ENCODE measurements at places on chromosomes 11 and 22. TPM values are rescaled to one million over a fixed set of nuclear protein-coding genes. Genes with fewer than 3 reads are reported as not detected.

The CSKMT gene
- total RNA-seq, result 10.5 TPM

DNA sequence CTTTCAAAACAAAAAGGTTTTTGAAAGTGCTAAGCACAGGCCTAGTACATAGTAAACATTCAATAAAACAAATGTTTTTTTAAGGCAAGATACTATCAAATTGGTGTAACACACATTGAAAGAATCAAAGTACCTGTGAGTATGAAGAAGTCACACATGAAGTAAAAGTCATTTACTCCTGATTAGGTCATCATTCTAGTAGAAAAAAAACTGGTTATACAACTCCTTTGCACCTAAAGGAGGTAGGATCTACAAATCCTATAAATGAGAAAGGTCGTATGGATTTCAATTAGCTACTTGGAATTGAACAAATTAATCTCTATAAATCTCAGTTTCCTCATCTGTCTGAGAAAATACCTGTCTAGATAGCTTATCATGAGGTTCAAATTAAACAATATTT lies 80.8 kb downstream of the SIK3 start:
- no peak for DNase-seq

The MOGAT2 gene
- not detected for total RNA-seq

The KCNJ11 gene
- total RNA-seq, result 1.3 TPM

Measured in posterior vena cava (tissue), 2 donors.